Cortex of kidney (tissue), 1 donor: ENCODE measurements at places on chromosomes 6 and 20.

DNA sequence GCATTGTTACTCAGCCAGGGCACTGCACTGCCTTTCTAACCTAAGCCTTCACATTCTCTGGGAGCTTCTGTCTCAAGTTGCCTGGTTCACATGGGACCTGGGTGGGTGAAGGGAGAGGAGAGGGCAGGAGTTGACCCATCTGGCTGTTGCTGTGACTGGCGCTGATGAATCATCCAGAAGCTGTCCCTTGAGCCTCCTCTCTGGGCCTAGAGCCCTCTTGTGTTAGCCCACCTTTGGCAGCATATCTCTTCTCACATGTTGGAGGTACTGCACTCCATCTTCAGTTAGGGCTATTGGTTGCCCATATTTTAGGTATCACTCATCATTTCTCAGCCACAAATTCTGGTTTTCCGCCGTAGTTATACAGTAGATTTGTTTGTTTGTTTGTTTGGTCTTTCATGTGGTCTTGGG lies 19.8 kb downstream of the XRN2 start:
- DNase-seq, result no peak

- DNase-seq, result no peak
Observed at GRCh38 chr6:14743144-14743473, 502.8 kb upstream of the JARID2 start.

DNA sequence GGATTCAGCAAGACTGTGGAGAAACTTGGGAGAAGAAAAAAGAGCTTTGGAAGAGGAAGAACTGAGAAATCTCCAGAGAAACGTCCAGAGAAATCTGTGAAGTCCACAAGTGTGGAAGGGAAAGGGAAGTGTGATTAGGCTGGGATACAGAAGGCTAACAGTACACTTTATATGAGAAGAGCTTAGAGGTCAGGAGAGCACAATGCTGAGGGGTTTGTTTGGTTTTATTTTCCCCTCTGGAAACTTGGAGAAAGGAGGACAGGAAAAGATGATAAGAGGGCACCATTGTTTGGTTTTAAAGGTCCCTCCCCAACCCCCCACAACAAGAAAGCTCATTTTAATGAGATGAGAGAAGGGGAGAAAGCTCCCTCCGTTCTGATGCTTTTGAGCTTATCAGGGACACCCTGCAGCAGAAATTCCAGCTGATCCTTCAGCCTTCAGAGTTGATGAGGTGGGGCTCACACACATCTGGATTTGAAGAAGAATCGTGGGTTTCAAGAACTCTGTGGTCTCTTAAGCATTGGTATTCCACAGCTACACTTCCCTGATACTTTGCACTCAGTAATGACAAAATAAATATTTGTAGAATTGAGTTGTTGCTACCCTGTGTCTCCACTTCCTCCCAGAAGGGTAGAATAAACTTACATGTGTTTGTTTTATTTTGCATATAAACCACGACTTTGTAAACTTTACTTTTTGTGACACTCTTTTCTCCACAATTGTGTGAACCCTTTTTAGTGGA lies 1.9 kb downstream of the NT5E start:
- DNase-seq, result no peak

- no peak for DNase-seq
Observed at GRCh38 chr20:13817342-13817741, 32.5 kb downstream of the NDUFAF5 start.

GRCh38 chr20:63690003-63690897 lies 6.2 kb upstream of the TNFRSF6B start:
- DNase-seq, result no peak
